ENCODE measurements at places on chromosomes 11 and 22. TPM values are rescaled to one million over a fixed set of nuclear protein-coding genes. Genes with fewer than 3 reads are reported as not detected.

- H3K27me3 ChIP-seq, result no peaks in the 10 kb centered on the region
- H3K4me3 ChIP-seq, result no peak overlapping the region
- H3K27ac ChIP-seq, result no peak overlapping the region
These were observed 55.9 kb downstream of the RTN4R start for GRCh38 chr22:20211997-20212753.

DNA sequence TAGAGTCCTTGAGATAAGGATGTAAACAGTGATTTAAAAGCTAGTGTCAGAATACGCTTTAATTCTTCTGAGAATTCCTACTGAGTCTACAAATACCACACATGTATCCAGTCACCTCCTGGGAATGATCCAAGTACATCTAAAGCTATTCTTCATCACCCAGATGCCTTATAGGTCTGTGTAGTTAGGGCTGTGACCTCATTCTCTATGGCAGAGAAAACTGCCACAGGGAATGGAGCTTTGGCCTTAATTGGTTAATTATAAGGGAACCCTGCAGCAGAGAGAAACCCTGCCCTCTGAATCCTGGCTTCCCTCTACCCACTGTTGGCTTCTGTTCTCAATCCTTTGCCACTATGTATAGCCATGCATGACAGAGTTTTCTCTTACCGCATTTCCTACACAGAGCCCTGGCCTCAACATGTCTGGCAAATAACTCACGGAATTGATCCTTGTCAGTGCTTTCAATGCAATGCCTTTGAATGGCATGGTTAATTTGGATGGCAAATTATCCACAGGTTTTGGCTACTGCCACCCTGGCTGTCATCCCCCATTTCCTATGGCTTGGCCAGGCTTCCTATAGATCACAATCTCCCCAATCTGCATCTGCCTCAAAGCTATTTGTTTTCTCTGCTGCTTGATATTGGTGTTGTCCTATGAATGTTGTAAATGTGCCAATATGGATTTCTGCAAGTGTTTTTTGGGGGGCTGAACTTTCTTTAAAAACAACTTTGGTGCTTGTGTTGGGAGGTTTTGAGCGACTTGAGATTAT is 2.9 kb downstream of the DIXDC1 start:
- peaks cover 57% of the 10 kb centered on the region for H3K4me1 ChIP-seq
- no peak for DNase-seq
- H3K36me3 ChIP-seq, result no peaks in the 10 kb centered on the region
- H3K4me3 ChIP-seq, result no peak overlapping the region
- peak overlapping the region; percentile 89 for H3K27ac ChIP-seq

- H3K27me3 ChIP-seq, result no peaks in the 10 kb centered on the region
- H3K36me3 ChIP-seq, result no peaks in the 10 kb centered on the region
- H3K4me3 ChIP-seq, result no peak overlapping the region
- H3K4me1 ChIP-seq, result no peaks in the 10 kb centered on the region
These were observed 280.5 kb upstream of the NARS2 start for GRCh38 chr11:78855116-78855515.

- no peak overlapping the region for H3K27ac ChIP-seq
- no peaks in the 10 kb centered on the region for H3K36me3 ChIP-seq
- H3K4me1 ChIP-seq, result no peaks in the 10 kb centered on the region
- DNase-seq, result no peak
- H3K27me3 ChIP-seq, result peaks cover 1% of the 10 kb centered on the region
These were observed 24.6 kb upstream of the IGLL5 start for GRCh38 chr22:22863001-22863400.

- H3K36me3 ChIP-seq, result no peaks in the 10 kb centered on the region
- no peak overlapping the region for H3K4me3 ChIP-seq
- DNase-seq, result no peak
- H3K27me3 ChIP-seq, result no peaks in the 10 kb centered on the region
- no peak overlapping the region for H3K27ac ChIP-seq
- peaks cover 7% of the 10 kb centered on the region for H3K4me1 ChIP-seq
These were observed 9.1 kb downstream of the FLRT1 start for GRCh38 chr11:64044730-64045393.

The CCDC81 gene
- 0.41 TPM for total RNA-seq

The SSTR3 gene
- not detected for total RNA-seq
